ENCODE measurements at places on chromosomes 5 and 9.
A peak's percentile ranks its signal among the peaks of the same experiment; 100 is the strongest.

DNA sequence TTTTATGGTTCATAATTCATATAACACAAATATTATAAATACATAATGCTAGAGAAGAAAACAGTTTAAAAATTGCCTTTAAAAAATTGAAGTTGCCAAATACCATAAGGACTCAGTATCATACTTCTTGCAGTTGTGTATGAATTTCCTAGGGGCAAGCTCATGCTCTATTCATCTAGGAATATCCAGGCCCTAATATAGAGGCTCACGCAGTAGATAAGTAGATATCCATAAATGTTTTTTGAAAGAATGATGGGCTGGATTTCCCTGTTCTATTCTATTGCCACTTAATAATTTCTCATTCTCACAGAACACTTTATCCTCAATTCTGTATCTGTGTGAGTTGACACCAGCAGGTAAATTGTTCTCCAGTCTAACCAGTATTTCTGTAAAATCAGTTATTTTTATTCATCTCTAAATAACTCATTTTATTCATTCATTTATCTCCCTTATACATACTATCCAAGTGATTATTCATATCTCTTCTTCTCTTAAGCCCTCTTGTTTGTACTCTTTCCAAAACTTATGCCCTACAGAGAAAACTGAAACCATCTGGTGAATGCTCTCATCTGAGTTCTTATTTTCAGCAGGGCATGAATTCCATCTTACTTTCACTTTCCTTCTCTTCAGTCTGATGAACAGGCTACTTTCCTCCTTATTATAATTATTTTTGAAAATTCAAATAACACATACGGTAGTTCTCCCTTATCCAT, 97.1 kb downstream of the SLC44A1 start:
- no peaks in the 10 kb centered on the region for H3K27me3 ChIP-seq
- H3K4me3 ChIP-seq: no peak overlapping the region
- DNase-seq: no peak
- H3K4me1 ChIP-seq: no peaks in the 10 kb centered on the region

DNA sequence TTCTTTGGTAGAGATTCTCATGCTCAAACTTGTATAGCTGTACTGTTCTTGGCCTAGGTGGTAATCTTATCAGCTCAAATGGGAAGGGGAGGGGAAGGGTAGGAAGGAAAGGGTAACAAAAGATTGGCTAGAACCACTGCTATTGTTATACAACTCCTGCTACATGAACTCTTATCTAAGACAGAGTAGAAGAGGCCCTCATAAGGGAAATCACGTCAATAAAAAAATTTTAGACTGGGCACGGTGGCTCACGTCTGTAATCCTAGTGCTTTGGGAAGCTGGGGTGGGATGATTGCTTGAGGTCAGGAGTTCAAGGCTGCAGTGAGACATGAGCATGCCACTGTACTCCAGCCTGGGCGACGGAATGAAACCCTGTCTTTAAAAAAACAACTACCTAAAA, 15.9 kb downstream of the STOM start:
- peaks cover 11% of the 10 kb centered on the region for H3K4me1 ChIP-seq
- H3K27ac ChIP-seq: no peak overlapping the region
- peaks cover 3% of the 10 kb centered on the region for H3K27me3 ChIP-seq
- H3K4me3 ChIP-seq: no peak overlapping the region
- no peak for DNase-seq

- no peak for DNase-seq
- no peak overlapping the region for H3K27ac ChIP-seq
- H3K27me3 ChIP-seq: no peaks in the 10 kb centered on the region
- H3K36me3 ChIP-seq: no peaks in the 10 kb centered on the region
Measured at GRCh38 chr9:24073007-24073592, 247.1 kb upstream of the ELAVL2 start.

- DNase-seq: no peak
- H3K36me3 ChIP-seq: no peaks in the 10 kb centered on the region
- peak overlapping the region; percentile 59 for H3K27ac ChIP-seq
Measured at GRCh38 chr5:149824120-149824519, 94.0 kb downstream of the PPARGC1B start.

- peaks cover 6% of the 10 kb centered on the region for H3K4me1 ChIP-seq
- H3K36me3 ChIP-seq: no peaks in the 10 kb centered on the region
- peaks cover 14% of the 10 kb centered on the region for H3K27me3 ChIP-seq
Measured at GRCh38 chr9:138075496-138075895, 197.9 kb downstream of the CACNA1B start.

- H3K36me3 ChIP-seq: no peaks in the 10 kb centered on the region
- DNase-seq: no peak
- H3K27ac ChIP-seq: no peak overlapping the region
- no peak overlapping the region for H3K4me3 ChIP-seq
- H3K4me1 ChIP-seq: peaks cover 16% of the 10 kb centered on the region
- H3K27me3 ChIP-seq: peaks cover 64% of the 10 kb centered on the region
Measured at GRCh38 chr5:1297243-1297642, 2.4 kb upstream of the TERT start.

Measured in nephron progenitor cell (in vitro differentiated cells).